EL (cell line): ENCODE measurements at places on chromosomes 4 and X.

DNA sequence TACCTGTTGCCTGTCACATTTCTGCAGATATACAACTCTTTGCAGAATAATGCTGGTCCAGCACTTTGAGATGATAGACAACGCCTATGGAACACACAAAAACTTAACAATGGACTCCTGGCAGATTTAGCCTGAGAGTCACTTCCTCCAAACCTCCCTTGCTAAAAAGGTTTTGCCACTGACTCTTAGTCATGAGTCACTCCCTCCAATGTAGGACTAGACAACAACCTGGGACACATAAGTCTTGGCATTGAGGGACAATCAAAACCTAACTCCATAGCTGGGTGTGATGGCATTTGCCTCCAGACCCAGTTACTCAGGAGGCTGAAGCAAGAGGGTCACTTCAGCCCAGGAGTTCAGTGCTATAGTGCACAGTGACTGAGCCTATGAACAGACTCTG, 22.0 kb upstream of the EIF4E start:
- DNase-seq = no peak

DNA sequence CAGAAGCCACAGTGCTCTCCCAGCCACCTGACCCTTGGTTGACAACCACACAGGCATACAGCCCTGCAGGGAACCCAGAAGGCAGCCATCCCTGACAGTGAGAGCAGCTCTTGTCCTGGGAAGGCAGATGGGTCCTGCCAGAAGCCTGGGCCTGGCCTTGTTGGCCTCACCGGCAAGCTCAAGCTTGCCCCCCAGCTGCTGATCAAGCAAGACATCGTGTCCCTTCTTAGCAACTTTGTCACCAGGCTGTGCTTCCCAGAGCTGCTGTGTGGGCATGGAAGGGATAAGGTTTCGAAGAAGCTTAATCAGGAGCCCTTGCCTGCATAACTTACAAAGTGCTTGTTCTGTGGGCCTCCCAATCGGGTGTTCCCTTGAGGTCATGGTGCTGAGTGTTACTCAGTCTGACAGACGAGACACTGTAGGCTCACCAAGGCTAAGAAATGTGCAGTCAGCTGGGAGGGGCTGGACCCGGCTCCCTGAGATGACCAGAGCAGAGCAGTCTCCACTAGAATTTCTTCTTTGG, 6.8 kb upstream of the ABLIM2 start:
- DNase-seq = no peak

DNA sequence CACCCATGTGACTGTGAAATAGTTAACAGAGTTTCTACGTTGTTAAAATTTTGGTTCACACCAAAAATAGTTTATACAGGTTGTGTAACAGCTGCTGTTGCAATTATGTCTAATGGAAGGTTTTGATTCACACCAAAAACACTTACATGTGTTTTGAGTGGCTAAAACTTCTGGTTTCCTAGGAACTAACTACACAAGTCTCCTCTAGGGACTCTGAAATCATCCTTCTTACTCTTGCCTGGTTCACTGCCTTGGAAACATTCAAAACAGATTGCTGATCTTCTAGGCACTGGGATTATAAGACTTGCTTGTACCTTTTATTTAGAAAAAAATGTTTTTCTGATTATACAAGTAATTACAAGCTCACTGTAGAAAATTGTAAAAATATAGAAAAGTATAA, 14.9 kb upstream of the MORC4 start:
- DNase-seq = no peak

DNA sequence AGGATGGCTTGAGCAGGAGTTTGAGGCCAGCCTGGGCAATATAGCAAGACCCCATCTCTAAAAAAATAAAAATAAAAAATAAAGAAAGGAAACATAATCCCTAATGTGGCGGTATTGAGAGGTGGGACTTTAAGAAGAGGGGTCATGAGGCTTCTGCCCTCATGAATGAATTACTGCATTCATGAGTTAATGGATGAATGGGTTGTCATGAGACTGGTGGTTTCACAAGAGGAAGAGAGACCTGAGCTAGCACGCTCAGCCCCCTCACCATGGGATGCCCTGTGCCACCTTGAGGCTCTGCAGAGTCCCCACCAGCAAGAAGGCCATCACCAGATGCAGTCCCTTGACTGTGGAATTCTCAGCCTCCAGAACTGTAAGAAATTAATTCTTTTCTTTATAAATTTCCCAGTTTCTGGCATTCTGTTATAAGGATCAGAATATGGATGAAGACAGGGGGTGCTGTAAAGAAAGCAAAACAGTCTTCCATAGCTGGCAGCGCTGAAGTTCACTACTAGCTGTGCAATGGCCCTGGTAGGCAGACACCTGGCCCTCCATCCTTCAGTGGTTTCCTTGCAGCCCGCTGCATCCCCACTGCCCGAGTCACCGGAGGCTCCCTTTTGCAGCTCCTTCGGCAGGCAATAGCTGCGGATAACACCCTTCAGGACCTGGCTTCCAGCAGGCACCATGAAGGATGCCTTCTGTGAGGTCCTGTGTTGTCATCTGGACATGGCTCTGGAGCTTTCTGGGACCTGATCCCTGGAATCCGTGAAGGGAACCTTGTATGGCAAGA, 44.8 kb upstream of the NSG1 start:
- no peak for DNase-seq

- no peak for DNase-seq
These were observed 106.8 kb downstream of the CLNK start for GRCh38 chr4:10577508-10578426.

GRCh38 chrX:47283015-47283771, 50.4 kb downstream of the USP11 start:
- DNase-seq = peak; percentile 42
